DMS 273 treated with DMSO at 0.1 percent for 48 hours (cell line): ENCODE measurements at places on chromosomes 12 and 14.
A peak's percentile ranks its signal among the peaks of the same experiment; 100 is the strongest.

GRCh38 chr12:66380769-66381535 lies 78.7 kb downstream of the HELB start:
- DNase-seq = no peak

DNA sequence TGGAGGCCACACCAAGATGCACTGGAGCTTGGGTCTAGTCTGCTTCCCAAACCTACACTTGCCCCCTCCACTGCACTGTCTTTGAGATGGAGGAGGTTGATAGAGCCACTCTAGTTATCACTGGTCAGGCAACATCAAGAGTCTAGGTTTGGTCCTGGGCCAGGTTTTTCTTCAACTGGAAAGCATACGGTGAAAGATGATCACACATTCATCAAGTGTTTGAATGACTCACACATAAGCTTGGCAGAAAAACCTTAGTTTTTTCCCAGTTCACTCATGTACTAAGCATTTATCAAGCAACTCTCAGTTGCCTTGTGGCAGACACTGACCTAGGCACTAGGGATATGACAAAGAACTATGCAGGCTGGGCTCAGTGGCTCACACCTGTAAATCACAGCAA lies 84.5 kb downstream of the PLEKHG3 start:
- DNase-seq = peak; percentile 32

GRCh38 chr14:93023802-93024434 lies 91.8 kb downstream of the ITPK1 start:
- no peak for DNase-seq

DNA sequence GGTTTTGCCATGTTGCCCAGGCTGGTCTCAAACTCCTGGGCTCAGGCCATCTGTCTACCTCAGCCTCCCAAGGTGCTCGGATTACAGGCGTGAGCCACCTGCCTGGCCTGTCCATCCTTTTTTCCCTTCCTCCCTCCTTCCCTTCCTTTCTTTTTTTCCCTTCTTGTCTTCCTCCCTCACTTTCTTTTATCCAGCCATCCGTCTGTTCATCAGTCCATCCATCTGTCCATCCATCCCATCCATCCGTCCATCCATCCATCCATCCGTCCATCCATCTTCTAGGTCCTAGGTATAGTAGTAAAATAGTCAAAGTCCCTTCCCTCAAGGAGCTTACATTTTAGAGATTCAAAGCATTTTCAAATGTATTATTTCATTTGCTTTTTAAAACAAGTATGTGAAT lies 56.8 kb downstream of the CRADD start:
- DNase-seq = no peak

DNA sequence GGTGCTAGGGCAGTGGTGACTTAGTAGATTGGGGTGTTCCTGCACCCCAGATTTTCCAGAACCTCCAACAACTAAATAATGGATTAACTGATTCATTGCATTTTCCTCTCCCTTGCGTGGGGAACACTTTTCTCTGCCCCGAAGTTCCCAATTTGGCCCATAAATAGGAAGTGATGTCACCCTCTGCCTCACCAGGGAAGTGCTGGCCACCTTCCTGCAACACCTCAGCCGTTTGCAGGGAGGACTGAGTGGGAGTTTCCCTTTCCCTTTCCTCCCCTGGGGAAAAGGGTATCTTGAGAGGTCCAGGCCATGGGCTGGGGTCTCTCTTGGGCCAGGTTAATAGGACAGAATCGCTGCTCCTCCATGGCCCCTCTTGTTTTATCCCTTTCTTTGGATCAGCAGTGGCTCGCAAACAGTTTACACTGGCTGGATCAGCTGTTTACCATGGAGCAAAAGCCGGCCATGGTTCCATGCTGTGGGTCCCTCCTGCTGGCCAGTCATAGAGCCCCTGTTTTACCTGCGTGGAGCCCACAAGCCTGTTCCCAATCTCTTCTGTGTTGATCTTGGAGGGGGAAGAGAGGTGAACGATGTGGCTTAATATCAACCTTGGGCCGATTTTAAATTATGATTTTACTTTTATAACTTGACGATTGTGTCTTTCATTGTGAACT lies 91.6 kb upstream of the VRK1 start:
- DNase-seq = no peak

- DNase-seq = no peak
These were observed 44.4 kb downstream of the AMN start for GRCh38 chr14:102966681-102967505.

DNA sequence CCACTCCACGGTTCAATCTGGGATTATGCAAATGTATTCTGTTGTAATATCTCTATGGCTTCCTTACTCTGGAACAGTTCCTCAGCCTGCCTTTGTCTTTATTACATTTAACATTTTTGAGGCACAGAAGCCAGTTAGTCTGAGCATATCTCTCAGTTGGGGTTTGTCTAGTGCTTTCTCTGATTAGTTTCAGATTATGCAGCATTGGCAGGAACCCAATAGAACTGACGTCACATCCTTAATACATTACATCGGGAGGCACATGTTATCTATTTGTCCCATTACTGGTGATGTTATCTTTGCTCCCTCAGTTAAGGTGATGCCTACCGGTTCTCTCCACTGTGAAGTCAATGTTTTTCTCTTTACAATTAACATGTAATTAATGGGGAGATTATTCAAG lies 62.4 kb downstream of the PPM1A start:
- DNase-seq = no peak

GRCh38 chr12:119311878-119312277 lies 22.7 kb upstream of the CCDC60 start:
- no peak for DNase-seq

- no peak for DNase-seq
These were observed 14.3 kb upstream of the TMEM229B start for GRCh38 chr14:67502867-67503266.

DNA sequence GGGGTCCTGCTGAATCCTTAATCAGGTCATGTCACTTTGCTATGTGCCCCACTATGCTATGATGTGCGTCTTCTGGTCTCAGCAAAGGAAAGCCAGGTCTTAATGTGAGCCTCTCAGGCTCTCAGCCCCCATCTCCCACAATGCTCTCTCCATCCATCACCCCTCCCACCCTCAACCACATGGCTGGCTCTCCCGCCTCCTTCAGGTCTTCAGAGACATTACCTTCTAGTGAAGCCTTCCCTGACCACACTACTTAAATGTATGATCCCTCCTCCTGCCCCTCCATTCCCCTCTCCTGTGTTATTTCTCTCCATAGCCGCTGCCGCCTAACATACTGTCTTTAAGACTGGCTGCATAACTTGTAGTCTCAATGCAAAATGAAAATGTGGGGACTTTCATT lies 50.5 kb downstream of the KRT80 start:
- no peak for DNase-seq

- peak; percentile 11 for DNase-seq
These were observed 82.2 kb downstream of the PAPOLA start for GRCh38 chr14:96584199-96584906.

DNA sequence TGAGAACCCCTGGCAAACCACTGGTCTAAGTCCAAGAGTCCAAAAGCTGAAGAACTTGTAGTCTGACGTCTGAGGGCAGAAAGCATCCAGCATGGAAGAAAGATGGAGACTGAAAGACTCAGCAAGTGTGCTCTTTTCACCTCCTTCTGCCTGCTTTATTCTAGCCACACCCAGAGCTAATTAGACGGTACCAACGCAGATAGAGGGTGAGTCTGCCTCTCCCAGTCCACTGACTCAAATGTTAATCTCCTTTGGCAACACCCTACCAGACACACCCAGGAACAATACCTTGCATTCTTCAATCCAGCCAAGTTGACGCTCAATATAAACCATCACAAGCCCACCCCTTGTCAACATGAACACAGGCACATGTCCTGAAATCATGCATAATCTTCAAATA lies 155.1 kb downstream of the CCDC59 start:
- no peak for DNase-seq

GRCh38 chr12:5267603-5268423 lies 164.1 kb upstream of the NTF3 start:
- DNase-seq = no peak

- DNase-seq = no peak
These were observed 100.1 kb downstream of the PAH start for GRCh38 chr12:102816816-102817434.

DNA sequence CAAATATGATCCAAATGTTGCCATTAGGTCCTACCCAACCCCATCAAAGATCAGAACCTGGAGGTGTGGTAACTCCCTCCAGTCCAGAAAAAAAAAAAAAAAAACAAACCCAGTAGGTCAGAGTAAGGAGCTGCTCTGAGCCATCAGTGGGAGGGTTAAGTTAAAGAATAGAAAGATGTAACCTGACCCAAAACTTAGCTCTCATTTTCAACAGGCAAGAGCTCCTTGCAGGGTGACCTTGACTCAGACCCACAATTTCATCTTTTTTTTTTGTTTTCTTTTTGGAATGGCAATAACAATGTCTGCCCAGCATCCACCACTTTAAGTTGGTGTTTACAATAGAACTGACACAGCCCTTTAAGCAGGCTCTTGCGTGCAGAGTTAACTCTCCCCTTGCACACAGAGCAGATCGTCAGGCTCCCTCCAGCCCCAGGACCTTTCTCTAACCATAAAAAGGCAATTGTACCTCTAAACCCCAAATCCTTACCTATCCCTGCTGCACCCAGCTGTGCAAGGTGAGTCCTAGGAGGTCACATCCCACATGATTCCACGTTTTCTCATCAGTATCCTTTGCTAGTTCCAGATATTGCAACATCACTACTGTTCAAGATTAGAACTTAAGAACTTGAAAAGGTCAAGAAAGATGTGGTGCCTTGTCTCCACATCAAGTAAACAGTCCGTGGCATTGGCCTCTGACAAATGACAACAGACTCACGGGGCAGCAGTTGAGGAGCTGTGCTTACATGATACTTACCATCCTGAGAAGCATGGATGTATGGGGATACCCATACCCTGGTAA lies 178.6 kb upstream of the EEA1 start:
- no peak for DNase-seq

- peak; percentile 43 for DNase-seq
These were observed 74.3 kb downstream of the SUSD6 start for GRCh38 chr14:69685716-69686115.

GRCh38 chr12:49079793-49080192 lies 10.0 kb upstream of the RHEBL1 start:
- no peak for DNase-seq

DNA sequence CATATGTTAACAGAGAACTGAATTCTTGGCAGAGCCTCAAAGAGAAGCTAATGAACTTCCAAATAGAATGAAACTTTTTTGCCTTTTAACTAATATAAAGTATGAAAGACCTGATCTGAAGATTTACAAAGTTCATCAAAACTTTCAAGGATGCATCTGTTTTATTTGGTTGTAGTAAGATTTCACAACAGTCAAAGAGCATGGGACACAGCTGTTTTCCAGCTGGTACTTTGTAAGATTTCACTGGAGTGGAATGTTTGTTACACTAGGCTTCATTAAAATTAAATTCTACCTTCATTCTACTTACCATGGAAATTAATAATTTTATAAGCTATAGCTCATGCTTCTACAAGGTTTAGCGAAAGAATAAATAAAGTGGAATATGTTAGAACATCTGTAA lies 351.2 kb downstream of the SLC6A15 start:
- DNase-seq = no peak
